BJ (cell line): ENCODE measurements at places on chromosomes 5 and 9.
A peak's percentile ranks its signal among the peaks of the same experiment; 100 is the strongest.

DNA sequence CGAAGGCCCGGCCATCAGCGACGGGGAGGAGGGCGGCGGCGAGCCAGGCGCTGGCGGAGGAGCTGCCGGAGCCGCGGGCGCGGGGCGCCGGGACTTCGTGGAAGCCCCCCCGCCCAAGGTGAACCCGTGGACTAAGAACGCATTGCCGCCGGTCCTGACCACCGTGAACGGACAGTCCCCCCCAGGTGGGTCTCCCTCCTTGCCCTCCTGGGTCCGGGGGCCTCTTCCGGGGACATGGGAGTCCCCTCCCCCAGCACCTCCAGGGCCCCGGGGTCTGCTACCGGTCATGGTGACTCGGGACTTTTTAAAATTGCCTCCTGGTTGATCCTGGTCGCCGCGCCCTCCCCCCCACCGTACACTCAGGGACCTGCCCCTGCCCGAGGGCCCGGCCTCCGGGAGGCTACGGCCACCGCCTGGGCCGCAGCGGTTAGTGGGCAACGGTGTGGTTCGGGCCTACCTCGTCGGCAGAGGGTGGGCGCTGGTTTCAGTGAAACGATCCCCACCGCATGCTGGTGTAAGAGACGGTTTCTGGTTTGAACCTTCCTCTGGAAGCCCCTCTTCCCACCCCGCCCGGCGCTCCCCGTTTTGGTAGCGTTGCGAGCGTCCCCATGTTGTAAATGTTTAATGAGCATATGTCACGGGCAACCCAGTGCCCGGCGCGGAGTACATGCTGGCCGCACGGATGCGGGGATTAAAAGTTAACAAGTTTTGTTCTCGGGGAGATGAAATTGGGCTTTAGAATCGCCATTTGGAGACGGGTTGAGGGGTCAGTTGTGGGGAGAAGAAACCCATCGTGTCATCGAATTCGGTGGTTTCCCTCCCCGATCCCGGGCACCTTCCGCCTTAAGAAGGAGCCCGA is 1.1 kb downstream of the LARP1 start:
- DNase-seq = no peak

DNA sequence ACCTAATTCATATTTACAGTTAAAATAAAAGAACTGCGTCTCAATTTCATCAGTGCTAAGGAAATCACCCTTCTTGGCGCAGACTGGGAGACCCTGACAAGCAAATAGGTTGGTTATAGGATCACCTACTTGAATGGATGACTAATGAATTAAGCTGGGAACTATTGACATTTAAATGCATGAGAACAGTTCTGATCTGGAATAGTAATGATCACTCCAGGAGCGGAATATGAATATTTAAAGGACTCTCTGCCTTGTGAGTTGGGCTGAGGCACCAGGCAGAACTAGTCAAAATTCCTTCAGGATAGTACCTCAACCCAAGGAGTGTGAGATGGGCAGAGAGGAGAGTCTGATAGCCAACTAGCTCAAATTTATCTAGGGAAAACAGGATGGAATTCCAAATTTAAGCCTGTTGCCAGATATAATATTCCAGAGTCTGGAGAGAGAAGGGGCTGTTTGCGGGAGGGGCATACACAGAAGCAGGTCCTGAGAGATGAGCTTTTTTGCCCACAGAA is 364.4 kb downstream of the CSNK1G3 start:
- no peak for DNase-seq

- peak; percentile 11 for DNase-seq
Observed at GRCh38 chr5:35408146-35408545, 177.9 kb upstream of the PRLR start.

- no peak for DNase-seq
Observed at GRCh38 chr5:112863549-112863948, 2.5 kb downstream of the SRP19 start.

DNA sequence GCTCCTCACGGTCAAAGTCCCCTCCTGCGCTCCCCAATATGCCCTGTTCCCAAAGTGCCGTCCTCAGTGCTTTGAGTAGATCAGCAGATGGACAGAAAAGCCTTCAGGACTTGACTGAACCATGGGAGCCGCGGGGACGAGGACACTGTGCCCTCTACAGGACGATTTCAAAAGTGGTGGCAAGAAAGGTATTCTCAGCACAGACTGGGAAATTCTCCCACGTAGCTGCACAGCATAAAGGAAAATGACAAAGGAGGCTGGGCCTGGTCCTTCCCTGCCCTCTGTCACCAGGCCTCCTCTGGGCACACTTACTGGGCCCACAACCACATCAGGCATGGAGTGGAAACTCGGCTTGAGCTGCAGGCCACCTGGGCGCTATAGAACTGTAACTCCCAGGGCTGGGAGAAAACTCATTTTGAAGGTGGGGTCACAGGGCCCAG is 16.7 kb upstream of the MTMR12 start:
- no peak for DNase-seq

GRCh38 chr5:32618962-32619361 is 33.6 kb downstream of the SUB1 start:
- DNase-seq = no peak

DNA sequence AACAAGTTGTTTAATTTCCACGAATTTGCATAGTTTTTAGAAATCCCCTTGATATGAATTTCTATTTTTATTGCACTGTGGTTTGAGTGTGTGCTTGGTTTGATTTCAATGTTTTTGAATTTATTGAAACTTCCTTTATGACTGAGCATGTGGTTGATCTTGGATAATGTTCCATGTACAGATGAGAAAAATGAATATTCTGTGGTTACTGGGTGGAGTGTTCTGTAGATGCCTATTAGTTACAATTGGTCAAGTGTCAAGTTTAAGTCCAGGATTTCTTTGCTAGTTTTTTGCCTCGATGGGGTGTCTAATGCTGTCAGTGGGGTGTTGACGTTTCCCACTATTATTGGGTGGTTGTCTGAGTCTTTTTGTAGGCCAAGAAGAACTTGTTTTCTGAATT is 319.5 kb upstream of the ACTBL2 start:
- no peak for DNase-seq

- no peak for DNase-seq
Observed at GRCh38 chr9:107938801-107939386, 449.3 kb upstream of the KLF4 start.

DNA sequence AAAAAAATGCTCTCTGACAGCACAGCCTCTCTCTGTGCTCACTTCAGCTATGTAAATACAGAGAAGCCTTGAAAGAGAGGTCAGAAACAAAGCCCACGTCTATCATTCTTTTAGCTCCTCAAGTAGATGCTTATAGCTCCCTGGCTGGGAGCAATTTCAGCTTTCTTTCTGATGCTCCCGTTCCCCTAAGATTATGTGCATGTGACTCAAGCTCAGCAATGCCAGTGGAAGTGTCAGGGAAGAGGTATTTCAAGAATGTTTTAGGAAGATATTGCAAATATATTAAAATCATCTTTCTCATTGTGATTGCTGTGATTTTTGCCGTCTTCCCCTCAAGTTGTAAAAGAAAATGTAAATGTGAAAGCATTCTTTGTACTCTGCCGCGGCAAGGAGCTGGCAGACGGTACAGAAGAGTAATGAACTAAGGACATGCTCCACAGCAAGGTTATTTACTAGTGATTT is 1353.7 kb upstream of the ACO1 start:
- DNase-seq = no peak

DNA sequence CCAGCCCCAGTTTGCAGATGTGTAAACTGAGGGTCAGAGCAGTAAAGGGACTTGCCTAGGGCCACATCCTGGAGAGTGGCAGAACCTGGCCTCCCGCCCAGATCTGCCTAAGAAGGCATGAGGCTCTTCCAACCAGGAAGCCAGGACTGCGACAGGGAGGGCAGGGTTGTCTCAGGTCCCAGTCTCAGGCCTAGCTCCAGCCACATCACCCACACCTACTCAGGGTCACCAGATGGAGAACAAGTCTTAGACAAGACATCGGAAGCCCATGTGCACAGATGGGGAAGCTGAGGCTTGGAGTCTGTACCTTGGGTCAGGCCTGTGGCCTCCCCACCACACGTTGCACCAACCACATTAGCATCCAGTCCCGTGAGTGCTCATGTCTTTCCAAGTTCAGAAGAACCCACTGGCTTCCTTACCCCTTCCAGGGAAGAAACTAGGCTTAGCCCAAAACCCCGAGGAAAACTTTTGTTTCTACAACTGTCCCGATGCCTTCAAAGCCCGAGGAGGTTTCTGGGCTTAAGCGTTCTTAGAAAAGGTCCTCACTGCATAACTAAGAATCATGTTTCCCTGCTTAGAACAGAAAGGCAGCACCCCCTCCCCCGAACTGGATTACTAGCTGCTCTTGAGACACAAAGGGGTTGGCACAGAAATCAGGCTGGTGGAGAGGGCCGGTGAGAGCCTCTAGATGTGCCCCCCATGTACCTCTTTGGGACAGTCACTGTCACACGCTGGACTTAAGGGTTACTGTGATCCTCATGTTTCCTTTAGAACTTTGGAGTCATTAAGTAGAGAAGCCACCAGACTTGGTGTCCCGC is 2.2 kb downstream of the FAM78A start:
- DNase-seq = no peak

GRCh38 chr9:135887585-135888050 is 19.7 kb downstream of the CAMSAP1 start:
- DNase-seq = no peak

DNA sequence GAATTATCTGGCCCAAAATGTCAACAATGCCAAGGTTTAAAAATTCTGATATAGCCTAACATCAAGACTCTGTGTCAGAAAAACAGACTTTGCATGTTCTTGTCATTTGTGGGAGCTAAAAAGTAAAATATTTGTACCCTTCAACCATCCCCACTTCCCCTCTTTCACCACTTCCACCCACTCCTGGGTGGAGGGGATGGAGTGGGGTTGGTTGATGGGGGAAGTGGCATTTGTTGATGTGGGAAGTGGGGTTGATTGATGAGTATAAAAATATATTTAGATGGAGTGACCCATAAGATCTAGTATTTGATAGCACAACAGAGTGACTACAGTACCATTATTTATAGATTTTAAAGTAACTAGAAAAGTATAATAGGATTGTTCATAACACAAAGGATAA is 55.0 kb upstream of the C9orf72 start:
- no peak for DNase-seq

DNA sequence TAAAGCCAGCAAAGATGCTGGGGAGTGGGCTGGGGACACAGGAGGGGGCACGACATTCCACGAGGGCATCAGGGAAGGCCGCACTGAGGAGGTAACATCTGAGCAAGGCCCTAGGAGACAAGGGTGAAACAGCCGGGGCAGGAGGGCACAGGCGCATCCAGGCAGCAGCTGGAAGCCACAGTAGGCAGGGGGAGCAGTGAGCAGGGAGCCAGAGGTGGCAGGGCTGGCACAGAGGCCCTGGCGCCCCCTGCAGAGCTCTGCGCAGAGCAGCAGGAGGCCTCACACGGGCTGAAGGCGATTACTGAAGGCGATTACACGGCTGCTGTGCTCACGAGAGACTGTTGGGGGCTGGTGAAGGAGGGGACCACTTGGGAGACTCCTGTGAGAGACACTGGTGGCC is 15.4 kb downstream of the LMAN2 start:
- no peak for DNase-seq

GRCh38 chr9:131702911-131703310 is 37.0 kb downstream of the RAPGEF1 start:
- no peak for DNase-seq

- no peak for DNase-seq
Observed at GRCh38 chr5:93289942-93290341, 291.1 kb downstream of the NR2F1-AS1 start.

DNA sequence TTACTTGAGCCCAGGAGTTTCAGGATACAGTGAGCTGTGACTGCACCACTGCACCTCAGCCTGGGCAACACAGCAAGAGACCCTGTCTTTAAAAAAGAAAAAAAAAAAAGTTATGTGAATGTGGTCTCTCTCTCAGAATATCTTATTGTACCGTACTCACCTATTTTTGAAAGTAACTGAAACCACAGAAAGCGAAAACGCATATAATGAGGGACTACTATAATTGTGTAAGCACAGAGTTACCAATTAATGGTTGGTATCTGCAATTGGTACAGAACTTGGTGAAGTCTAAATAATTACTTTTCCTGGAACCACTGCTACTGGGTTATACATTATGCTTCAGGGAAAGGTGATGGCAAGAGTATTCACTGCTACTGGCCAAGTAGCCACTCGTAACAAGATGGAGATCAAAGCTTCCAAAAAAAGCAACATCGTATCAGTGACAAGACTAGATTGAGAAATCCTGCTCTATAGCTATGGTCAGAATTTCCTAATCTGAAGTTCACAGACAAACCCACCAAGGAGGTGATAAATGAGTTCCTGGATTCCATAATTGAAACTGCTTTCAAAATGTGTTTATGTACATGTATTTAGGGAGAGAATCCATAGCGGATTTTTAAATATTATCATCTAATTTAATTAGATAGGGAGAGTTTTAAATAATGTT is 82.7 kb downstream of the NR6A1 start:
- no peak for DNase-seq

DNA sequence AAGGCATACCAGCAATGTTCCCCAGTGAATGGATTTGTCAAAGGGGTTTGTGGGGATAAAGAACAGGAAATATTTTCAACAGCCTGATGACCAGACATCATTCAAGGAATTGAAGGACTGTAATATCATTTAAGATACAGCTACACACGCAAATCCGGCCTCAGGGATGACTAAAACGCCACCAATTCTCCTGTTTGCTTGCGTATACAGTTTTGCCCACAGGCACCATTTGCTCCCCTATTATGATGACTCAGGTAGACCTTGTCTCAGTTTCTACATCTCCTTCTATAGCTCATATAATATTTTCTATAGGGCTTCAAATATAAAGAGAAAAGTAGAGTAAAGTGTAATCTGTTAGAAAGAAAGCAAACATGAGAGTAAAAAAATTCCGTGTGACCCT is 29.7 kb upstream of the ITGA1 start:
- DNase-seq = no peak

DNA sequence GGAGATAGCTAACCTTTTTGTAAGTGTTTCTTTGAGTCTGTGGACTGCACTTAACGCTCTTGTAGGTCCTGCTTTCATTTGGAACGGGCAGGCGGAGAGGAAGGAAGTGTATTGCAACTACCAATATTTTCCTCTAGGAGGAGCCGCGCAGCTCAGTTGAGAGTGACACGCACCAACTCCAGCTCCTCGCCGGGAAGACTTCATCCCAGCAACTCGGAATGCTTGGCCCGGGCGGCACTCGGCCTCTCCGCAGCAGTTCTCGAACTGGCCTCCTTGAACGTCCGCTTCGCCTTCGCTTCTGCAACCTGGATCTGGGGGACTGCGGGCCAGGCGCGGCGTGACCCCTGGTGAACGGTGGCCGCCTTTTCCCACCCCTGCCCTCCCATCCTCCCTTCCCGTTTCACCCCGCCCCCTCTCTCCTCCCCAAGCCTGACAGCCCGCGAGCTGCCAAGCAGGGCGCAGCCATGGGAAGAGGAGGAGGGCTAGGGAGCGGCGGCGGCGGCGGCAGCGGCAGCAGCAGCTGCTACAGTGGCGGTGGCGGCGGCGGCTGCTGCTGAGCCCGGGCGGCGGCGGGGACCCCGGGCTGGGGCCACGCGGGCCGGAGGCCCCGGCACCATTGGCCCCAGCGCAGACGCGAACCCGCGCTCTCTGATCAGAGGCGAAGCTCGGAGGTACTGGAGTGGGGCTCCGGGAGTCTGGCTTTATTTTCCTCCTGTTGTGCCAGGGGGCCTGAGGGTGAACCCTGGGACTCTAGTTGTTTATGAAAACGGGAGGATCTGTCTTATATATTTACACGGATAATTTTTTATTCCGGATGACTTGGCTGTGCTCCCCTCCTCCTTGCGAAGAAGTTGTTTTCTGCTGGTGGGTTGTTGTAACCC is at the start of gene GHR:
Gene GHR (plus strand): TSS at position 155 of the 881 bp plus-strand sequence. CDS start 142,436 bp downstream, outside the sequence.
- DNase-seq = peak; percentile 43
